ENCODE measurements at places on chromosomes 1 and 21.
A peak's percentile ranks its signal among the peaks of the same experiment; 100 is the strongest.

GRCh38 chr1:43520100-43520778 lies 10.4 kb upstream of the PTPRF start:
- DNase-seq, result peak; percentile 42

- no peak for DNase-seq
Measured at GRCh38 chr1:115744646-115745275, 23.8 kb downstream of the CASQ2 start.

DNA sequence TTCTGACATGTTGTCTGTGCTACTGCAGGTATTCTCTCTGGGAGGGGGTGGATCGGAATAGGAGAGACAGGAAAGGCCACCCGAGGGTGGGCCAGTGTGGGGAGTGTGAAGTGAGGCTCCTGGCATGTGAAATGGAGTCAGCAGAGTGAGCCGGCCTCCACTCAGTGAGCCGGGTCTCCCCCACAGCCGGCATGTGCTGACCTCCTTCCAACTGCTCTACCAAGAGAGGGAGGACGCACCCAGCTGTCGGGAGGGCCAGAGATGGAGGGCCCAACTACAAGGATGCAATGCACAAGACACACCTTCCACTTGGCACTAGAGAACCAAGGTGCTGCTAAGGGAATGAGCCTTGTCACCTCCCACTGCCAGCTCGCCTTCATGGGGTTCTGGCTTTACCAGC lies 28.2 kb upstream of the CLSTN1 start:
- no peak for DNase-seq

GRCh38 chr1:165052936-165053335 lies 303.6 kb downstream of the LMX1A start:
- DNase-seq, result no peak

GRCh38 chr21:31397939-31398338 lies 53.9 kb upstream of the TIAM1 start:
- no peak for DNase-seq

DNA sequence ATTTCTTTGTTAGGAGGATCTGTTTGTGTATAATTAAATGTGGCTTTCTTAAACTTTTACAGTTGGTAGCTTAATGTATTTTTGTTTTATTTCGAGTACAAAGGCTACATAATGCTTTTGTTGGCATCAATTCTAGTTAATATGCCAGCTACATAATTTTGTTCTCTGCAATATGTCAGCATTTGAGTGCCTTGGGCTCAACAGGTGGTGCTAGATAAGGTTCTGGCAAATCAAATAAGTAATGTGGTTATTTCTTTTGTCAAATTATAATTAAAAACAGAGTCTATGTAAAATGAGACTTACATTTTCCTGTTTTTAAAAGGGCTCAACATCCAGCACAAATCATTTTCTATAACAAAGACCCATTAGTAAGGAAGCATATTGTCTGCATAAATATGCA lies 410.6 kb upstream of the NR5A2 start:
- no peak for DNase-seq

DNA sequence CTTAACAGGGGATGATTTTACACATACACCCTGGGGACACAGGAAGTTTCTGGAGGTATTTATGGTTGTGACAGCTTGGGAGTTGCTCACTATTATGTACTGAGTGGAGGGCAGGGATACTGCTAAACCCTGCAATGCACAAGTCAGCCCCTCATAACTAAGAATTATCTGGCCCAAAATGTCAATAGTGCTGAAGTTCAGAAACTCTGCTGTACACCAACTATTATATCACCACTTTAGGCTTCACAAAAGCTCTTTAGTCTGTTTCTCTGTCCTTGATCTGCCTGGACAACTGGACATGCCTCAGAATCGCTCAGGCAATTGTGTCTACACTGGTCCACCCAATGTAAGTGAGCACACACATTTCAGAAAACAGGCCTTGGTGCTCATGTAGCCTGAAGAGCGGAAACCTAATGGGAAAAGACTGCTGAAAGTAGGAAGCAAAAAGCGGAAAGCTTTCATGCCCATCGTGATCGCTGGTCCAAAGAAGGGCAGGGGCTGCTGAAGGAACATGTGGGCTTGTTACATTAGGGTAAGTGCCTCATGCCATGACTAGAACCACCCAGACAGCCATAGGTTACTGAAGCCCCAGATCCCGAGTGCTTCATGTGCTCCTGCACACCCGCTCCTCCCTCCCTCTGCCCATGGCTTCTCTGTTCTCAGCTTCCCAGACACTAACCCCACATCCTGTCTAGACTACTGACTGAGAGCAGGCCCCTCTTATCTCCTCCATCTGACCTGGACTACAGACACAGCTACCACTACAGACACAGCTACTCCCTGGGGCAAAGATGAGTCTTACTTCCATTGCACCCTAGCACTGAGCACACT lies 73.5 kb downstream of the LRIG2 start:
- DNase-seq, result no peak

- DNase-seq, result no peak
Measured at GRCh38 chr1:54324251-54325140, 81.7 kb downstream of the SSBP3 start.

DNA sequence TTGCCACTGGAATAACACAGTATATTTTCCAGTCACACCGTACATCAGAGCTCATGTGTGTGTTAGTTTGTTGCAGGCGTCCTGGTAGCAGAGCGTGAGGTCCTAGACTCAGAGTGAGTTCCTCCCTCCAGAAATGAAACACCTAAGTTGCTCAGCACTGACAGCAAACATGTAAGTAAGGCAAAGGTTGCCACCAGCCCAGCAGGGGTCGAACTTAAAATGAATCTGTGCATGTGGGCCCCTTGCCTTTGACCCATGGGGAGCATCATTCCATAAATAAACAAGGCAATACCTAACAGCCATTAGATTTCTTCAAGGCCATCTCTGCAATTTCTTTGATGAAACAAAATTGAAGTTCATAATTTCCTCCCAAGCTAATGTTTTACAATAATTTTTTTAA lies 125.3 kb upstream of the ERG start:
- no peak for DNase-seq

DNA sequence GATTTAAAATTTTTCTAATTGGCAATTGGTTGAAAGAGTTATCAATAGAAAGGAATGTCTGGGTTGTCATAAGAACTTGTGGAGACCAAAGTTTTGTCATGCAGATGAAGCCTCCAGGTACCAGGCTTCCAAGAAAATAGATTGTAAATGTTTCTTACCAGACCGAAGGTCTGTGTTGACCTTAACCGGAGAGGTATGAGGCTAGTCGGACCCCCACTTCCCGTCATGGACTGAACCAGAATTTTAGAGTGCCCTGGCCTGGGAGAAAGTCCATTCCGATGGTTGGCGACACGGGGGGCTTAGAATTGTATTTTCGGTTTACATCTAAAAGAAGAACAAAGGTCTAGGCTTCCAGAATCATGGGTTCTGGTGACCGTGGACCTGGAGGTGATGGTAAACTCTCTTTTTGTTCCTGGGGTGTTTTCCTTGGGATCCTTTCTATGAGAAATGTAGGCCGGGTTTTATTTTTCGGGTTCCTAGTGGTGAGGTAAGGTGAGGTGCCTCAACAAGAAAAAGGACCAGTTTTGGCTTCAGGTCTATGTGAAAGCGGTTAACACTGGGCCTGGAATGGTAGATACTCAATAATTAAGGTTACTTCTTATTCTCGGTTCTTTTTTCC lies 405 bp upstream of the UHMK1 start:
- DNase-seq, result no peak

DNA sequence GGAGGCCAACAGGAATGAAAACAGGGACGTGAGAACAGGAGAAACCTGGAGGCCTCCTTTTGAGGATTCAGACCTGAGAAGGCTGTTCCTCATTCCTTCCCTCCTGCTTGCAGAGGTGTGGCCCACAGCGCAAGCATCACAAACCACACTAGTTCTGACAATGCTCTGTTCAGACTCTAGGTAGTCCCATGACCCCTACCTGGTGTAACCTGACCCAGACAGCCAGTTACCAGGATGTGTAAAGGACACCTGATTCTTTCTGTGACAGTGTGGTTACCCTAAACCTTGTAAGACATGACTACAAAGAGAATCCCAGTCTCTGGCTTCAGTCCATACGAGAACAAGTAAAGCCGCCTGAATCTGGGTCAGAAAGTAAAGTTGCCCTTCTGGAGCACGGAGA lies 3.2 kb downstream of the MECR start:
- no peak for DNase-seq

- DNase-seq, result no peak
Measured at GRCh38 chr1:20197329-20197791, 11.0 kb upstream of the PLA2G2C start.

GRCh38 chr1:151898519-151898991 lies 10.8 kb downstream of the THEM4 start:
- DNase-seq, result no peak

DNA sequence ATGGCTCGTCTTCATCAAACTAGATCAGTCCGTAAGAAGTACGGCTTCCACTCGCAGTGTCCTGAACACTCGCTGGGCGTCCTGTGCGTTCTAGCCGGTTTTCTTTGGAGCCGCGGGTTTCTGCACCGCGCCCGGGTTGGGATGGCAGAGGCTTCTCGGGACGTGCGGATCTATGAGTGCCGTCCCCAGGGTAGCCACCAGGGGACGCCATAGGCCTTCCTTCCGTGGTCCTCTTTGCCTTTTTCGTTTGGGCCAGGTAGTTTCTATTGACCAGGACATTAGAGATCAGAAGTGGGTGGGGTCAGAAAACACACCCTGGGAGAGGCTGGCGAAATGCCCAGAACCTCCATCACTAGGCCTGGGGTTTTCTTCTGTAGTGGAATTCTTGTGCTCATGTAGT lies 273.8 kb downstream of the FAM72C start:
- DNase-seq, result peak; percentile 23

- DNase-seq, result no peak
Measured at GRCh38 chr1:219581344-219581743, 31.6 kb downstream of the ZC3H11B start.

DNA sequence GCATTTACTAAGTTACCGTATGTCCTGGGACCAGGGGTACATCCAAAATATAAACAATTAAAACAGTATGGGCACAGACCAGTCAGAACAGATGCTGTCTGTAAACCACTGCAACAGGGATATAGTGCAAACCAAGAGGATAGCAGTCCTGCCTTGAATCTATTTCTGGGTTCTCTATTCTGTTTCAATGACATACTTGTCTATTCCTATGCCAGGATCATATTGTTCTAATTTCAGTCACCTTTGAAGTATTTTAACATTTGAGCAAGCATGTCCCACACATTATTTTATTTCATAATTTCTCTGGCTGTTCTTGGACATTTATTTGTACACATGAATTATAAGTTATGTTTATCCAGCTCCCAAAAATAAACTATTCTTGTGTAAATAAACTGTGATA lies 28.2 kb upstream of the SYDE2 start:
- DNase-seq, result no peak

DNA sequence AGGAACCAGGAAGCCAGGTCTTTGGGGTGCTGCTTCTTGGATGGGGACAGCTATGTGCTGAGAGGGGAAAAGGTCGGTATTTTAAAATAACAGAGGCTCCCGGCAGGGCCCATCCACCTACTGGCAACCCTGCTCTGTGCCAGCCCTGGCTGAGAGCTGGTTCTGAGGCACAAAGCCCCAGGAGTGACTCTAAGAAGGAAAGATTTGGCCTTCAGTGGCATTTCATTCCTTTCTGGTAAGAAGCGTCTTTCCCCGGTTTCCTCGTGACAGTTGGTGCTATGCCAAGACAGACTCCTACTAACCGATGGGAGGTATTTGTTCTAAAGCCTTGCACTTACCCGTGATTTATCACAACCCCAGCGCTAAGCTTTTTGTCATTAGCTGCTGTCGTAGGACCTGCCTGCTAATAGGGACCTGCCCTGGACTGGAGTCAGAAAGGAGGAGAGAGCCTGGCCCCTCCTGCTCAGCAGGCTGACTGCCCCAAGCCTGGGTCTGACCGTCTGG lies 123.1 kb upstream of the ADAR start:
- DNase-seq, result no peak

DNA sequence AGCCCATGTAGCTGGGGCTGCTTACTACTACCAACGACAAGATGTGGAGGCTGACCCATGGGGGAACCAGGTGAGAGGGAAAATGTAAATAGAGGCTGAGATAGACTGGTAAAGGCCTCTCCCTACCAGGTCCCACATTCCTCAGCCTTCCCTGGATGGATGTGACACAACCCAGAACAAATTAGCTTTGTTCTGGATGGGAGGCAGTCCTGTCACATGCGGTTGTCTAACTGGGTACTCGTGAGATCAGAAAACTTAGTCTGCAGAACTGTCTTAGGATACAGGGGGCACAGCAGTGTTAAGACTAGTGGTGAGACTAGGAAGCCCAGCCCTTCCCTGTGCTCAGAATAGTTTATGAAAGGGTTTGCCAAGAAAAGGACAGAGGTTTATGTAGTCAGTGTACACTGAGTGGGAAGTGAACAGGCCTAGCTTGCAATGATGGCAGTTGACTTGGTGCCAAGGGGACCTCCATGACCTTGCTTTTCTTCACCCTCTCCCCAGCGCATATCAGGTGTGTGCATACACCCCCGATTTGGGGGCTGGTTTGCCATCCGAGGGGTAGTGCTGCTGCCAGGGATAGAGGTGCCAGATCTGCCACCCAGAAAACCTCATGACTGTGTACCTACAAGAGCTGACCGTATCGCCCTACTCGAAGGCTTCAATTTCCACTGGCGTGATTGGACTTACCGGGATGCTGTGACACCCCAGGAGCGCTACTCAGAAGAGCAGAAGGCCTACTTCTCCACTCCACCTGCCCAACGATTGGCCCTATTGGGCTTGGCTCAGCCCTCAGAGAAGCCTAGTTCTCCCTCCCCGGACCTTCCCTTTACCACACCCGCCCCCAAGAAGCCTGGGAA lies 8.4 kb downstream of the MMACHC start:
- no peak for DNase-seq

- no peak for DNase-seq
Measured at GRCh38 chr1:66489972-66490601, 43.9 kb upstream of the SGIP1 start.

Data from NCI-H1694 (cell line).